ENCODE measurements at places on chromosomes 12 and 14.

- DNase-seq = peak; percentile 70
Measured at GRCh38 chr12:10722502-10722904, 620 bp downstream of the YBX3 start.

DNA sequence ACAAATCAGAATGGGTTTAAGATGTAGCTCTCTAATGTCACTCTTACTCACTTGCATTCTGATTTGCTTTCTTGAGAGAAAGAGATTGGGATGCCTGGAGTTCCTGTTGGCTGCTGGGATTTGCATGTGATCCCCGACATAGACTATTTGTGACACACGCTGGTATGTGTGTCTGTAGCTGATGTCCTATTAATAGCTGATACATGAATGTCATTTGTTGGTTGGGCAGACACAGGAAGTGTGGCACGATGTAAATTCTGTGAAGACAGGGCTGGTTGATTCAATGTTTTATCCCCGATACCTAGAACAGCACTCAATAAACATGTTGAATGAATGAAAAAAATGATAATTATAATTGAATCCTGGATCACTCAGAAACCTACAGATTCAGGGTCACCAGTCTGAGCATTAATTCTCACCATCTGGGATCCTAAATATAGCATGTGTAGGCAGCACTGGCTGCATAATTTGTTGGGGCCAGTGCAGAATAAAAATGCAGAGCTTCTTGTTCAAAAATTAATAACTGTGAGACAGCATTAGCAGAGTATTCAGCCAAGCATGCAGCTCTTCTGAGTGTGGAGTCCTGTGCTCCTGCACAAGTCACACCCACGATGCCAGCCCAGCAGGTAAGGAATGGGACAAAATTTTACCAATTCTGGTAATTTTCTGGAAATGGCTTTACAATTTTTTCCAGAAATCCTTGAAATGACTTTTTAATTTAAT is 35.5 kb upstream of the SOCS2 start:
- no peak for DNase-seq

DNA sequence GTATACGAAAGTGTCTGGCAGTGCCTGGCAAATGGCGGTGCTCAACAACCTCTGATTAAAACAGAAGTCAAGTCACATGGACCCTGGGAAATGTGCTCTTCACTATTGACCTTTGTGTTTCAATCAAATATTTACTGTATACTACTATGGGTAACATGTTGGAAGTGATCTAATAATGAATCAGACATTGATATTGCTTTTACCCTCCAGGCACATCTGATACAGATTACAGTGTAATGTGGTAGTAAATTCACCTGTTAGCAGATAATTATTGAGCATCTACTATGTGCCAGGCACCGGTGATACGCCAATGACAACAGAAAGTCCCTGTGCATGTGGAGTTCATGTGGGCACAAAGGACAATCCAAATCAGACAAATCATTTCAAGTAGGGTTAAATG is 63.1 kb downstream of the STON2 start:
- no peak for DNase-seq

- no peak for DNase-seq
Measured at GRCh38 chr12:91388573-91388972, 206.0 kb upstream of the DCN start.

DNA sequence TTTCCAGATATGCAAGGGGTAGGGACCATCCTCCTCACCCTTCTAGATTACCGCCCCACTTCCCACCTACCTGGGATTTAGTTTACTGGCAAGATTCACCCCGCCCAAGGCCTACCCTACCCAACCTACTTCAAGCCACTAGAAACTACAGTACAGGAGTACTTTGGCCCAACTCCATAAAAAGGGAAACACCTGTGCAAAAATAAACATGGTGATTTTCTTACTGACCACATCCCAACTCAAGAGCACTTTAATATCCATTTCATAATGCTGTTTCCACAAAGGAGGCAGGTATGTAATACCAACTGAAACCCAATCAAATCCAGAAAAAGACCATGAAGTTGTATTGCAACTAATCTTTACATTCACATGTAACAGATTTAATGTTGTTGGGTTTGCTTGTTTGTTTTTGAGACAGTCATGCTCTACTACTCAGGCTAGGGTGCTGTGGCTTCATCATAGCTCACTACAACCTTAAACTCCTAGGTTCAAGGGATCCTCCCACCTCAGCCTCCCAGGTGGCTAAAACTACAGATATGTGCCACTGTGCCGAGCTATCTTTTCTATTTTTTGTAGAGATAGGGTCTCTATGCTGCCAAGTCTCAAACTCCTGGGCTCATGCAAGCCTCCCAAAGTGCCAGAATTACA is 41.7 kb upstream of the RAP1B start:
- DNase-seq = no peak

GRCh38 chr12:113101751-113102150 is 33.8 kb downstream of the RASAL1 start:
- no peak for DNase-seq

DNA sequence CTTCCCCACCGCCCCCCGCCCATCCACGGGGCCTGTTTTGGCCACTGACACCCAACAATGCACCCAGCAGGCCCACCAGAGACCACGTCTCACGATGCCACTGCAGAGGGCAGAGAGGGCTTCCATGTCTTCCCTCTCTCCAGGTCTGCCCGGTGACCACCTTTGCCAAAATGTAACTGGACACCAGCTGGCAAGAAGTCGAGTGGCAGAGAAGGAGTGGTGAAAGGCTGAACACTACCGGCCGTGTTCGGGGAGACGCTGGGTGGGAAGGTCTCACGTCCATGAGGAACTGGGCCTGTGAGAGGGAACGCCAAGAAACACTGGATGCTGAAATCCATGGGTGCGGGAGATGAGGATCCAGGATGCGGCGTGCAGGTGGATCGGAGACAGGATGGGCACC is 308.2 kb downstream of the ADGRD1 start:
- no peak for DNase-seq

DNA sequence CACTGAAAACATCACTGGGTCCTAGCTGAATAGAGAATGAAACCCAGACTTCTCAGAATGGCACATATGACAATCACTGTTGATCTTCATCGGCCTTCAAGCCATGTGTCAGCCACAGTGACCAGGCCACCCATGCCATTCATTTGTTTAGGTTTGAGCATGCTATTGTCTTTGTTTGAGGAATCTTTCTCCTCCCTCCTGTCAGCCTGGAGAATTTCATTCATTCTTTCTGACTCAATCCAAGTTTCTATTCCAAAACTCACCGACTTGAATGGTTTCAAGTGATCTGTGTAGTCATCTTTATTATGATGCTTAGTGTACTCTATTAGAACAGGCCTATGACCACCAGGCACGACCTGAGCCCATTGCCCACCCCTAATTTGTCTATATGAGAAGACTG is 106.3 kb downstream of the ETNK1 start:
- DNase-seq = no peak

DNA sequence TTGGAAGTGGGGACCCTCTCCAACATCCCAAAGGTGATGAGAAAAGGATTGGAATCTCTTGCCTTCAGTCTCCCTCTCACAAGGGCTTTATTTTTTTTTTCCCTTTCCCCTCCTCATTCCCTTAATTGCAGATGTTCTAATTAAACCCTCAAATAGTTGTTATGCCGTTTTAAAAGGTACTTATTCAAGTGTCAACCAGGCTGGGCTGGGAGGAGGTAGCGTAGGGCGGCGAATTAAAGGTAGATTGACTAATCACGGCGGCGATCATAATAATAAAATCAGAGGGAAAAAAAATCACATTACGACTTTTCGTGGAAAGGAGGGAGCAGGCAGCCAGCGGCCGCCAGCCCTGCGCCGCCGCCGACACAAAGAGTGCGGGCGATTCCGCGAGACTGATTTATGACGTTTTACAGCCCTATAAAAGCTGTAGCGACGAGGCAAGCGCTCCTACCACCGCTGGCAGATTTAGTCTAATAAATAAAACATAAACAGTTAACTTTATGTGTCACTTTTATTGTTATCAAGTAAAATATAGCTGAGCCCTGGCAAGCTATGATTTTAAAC is 1.7 kb upstream of the HOXC4 start:
- DNase-seq = no peak

DNA sequence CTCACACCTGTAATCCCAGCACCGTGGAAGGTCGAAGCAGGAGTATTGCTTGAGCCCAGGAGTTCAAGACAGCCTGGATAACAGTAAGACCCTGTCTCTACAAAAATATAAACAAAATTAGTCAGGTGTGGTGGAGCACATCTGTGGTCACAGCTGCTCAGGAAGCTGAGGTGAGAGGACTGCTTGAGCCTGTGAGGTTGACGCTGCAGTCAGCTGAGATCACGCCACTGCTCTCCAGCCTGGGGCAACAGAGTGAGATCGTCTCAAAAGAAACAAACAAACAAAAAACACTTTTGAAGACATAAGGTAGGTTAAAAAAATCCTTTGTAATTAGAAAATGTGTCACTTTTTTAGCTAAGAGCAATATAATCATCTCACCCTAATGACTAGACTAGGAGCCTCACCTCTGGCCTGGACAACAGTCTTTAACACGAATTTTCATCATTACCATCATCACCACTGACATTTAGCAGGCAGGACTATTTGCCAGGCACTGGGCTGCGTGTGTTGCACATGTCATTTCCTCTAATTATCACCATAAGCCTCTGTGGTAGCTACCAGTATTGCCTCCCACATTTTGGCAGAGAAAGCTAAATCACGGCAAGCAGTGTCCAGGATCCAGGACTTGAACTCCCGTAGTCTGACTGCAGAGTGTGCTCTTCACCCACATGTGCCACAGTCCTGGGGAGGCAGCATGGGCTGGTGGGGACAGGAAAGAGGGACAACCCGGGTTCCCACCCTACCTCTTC is 4.6 kb upstream of the SYCP3 start:
- DNase-seq = peak; percentile 35

DNA sequence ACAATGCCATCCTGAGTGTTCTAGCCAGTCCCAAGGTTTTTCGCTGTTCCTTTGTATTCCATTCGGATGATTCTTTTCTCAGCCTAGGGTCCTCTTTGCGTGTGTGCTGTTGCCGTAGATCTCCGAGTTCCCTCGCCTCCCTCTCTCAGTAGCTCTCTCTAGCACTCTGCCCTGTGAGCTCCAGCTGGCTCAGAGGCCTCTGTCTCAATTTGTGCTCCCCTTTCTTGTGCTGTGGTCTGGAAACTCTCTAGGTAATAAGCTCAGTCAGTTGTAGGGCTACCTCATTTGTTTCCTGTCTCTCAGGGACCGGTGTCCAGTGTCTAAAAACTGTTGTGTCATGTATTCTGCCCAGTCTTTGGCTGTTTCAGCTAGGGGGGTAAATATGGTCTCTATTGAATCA is 179.3 kb downstream of the PCNX1 start:
- no peak for DNase-seq

DNA sequence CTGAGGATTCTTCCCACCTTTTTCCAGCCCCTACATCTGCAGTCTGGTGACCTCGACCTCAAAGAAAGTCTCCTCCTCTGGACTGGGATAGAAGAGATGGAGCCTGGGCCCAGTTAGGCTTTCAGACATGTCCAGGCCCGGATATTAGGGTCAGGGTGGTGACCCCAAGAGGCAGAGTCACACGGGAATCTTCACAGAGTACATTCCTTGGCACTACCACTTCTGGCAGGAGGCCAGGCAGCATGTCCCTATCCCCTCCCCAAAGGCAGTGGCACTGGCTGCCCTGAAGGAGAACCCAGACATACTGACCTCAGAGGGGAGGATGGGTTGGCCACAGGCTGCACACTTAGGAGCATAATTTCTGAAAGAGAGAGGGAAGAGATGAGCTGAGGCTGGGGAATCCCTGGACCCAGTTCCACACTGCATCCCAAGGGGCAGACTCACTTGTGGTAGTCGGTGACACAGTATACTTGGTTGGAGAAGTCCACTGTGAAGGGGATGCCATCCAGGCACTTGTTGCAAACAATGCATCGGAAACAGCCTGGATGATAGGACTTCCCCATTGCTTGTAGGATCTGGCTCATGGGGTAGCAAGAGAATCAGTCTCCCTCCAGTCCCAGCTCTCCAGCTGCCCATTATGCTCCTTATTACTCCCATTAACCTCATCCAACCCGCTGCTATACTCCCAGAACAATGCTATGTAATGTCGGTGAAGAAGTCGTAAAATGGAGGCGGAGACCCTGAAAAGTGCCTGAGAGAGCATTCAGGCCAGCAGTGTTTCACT is 7.6 kb downstream of the AJUBA start:
- DNase-seq = no peak

GRCh38 chr14:52352061-52352491 is 38.0 kb downstream of the PTGER2 start:
- DNase-seq = no peak

DNA sequence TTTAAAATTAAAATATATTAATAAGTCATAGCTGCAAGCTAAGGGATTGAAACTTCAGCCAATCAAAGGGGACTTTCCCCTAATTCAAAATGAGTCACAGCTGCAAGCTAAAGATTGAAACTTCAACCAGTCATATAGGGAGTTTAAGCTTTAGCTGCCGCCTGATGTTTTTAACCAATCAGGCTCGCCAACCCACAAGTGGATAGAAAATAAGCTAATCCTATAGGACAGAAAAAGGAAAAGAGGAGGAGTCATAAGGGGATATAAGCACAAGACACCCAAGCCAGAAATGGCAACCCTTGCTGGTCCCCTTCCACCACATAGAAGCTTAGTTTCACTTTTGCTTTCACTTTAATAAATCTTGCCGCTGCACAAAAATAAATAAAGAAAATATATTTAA is 1154.6 kb downstream of the GALC start:
- no peak for DNase-seq

DNA sequence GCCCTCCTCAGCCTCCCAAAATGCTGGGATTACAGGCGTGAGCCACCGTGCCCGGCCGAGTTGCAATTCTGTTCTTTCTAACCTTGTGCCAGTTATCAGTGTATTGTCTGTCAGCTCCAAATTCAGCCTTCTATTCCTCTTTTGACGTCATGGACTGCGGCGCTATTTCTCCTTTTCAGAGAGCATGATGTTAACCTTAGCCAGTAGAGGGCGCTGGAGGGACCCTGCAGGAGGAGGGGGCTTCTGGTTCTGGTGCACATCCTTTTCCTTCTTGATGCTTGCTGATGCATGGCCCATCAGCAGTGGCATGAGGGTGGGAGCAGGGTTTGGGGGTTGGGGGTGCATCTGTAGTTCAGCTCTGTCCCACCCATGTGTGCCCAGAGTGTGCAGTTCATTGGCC is 179.3 kb upstream of the RMST start:
- no peak for DNase-seq

GRCh38 chr12:124681779-124682391 is 114.5 kb upstream of the NCOR2 start:
- DNase-seq = peak; percentile 84

All from Right ventricle myocardium inferior (tissue), 1 donor.